ENCODE measurements at places on chromosomes 6 and 20.

DNA sequence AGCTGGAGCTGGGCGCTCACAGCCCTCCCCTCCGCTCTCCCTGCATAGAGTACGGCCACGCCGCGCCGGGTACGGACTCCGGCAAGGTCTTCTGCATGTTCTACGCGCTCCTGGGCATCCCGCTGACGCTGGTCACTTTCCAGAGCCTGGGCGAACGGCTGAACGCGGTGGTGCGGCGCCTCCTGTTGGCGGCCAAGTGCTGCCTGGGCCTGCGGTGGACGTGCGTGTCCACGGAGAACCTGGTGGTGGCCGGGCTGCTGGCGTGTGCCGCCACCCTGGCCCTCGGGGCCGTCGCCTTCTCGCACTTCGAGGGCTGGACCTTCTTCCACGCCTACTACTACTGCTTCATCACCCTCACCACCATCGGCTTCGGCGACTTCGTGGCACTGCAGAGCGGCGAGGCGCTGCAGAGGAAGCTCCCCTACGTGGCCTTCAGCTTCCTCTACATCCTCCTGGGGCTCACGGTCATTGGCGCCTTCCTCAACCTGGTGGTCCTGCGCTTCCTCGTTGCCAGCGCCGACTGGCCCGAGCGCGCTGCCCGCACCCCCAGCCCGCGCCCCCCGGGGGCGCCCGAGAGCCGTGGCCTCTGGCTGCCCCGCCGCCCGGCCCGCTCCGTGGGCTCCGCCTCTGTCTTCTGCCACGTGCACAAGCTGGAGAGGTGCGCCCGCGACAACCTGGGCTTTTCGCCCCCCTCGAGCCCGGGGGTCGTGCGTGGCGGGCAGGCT lies 4.6 kb downstream of the KCNK15 start:
- DNase-seq, result no peak

DNA sequence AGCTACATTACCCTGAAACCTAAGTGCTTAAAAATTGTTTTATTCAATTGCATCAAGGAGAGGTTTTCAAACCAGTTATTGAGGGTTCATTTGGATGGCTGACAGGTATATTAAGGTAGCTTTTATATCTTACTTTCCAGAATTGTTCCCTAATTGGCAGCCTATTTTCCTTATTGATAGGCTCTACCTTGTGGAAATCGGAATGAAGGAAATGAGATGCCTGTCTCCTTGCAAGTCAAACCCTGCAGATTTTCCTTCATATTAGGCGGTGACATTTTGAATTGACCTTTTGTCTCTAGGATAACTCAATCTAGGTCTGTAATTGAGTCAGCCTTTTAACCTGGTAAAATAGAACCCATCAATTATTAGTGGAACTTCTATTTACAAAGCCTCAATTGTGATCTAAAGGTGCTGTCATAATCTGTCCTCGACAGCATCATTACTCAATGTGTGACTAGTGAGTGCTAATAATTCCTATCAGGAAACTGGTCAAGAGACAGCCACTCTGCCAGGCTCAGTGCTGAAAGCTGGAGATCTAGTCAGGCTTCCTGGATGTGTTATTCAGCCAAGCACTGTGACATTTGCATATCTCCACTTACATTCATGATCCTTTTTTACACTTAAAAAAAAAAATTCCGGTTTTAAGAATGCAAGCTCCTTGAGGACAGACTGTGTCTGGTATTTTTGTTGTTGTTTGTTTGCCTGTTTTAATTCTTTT lies 20.1 kb downstream of the OPRM1 start:
- DNase-seq, result no peak

GRCh38 chr6:148831064-148831463 lies 84.2 kb downstream of the UST start:
- DNase-seq, result no peak

GRCh38 chr6:43785220-43785752 lies 15.3 kb downstream of the VEGFA start:
- no peak for DNase-seq

Data from AG09319 (cell line).